Activated CD4-positive, alpha-beta T cell treated with anti-CD3 and anti-CD28 coated beads, Interleukin-2, amount 50 U/mL, for 4 hours (primary cell): ENCODE measurements at places on chromosomes 3 and 15.

DNA sequence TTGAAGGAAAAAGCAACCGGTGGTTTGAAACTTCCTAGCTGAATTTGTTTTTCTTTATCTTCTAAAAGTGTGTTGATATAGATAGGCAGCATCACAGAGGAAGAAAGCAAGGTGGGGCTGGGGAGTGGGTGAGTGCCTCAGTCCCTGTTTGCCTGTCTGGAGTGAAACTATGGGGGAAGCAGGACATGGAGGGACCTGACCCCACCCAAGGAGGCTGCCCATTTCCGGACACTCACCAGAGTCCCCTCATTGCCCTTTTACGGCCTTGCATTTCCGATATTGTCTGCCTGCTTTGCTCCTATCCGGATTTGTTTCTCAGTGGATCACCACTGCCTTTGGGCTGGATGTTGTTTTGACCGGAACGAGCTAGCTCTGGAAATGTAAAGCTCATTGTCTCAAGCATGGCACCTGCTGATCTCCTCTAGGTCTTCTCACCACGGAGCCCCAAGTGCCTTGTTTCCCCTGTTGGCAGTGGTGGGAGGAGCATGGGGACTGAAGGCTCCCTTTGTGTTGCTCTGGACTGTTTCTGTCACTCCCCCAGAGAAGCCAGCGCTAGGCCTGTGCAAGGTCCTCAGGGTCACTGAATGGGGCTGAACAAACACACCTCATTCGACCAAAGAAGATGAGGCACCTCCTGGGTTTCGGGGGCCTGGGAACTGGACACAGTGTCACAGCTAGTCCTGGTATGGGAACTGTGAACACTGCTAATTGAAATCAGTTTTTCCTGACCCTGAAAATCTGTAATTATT lies 7.0 kb downstream of the CLDN11 start:
- DNase-seq = no peak

- no peak for DNase-seq
Measured at GRCh38 chr3:76171647-76172046, 386.3 kb upstream of the ZNF717 start.

DNA sequence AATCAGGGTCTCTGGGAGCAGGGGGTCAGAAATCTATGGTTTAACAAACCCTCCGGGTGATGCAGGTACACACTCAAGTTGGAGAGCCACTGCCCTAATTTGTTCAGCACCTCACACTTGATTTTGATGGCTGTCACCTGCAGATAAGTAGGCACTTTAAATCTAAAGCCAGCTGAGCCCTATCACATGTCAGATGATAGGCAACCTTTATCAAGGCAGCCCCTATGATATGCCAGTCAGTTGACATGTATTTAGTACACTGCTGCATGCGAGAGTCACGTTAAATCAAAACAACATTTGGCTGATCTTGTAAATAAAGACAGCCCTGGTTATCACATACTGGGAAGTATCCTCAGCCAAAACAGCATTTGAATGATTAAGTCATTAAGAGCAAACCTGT lies 104.4 kb upstream of the MCTP2 start:
- no peak for DNase-seq

GRCh38 chr3:125115640-125116039 lies 59.8 kb upstream of the HEG1 start:
- DNase-seq = no peak

GRCh38 chr15:78737187-78737820 lies 74.0 kb downstream of the ADAMTS7 start:
- DNase-seq = no peak

GRCh38 chr3:19030522-19030839 lies 117.8 kb upstream of the KCNH8 start:
- DNase-seq = no peak

GRCh38 chr3:85652360-85652759 lies 693.6 kb downstream of the CADM2 start:
- no peak for DNase-seq

GRCh38 chr3:14430706-14431451 lies 28.5 kb downstream of the SLC6A6 start:
- no peak for DNase-seq

DNA sequence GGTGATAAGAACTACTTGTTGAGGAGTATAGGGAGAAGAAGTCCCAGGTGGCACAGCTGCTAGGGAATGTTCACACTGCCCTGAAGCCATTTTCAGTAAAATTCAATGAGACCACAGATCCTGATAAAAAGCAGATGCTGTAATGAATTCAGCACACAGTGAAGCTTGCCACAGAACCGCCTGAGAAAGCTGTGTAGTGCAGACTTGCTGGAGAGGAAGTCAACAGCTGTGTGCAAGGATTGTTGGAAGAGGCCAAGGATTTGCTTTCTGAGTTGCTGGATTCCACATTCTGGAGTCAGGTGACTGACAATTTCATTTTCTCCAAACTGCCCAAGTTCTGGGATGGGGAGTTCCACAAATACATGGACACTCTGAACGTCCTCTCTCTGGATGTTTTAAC lies 70.9 kb downstream of the ANP32A start:
- DNase-seq = no peak

GRCh38 chr15:52139599-52140462 lies 27.3 kb upstream of the BCL2L10 start:
- DNase-seq = peak; percentile 58

- no peak for DNase-seq
Measured at GRCh38 chr3:128315313-128315712, 151.4 kb downstream of the DNAJB8 start.

DNA sequence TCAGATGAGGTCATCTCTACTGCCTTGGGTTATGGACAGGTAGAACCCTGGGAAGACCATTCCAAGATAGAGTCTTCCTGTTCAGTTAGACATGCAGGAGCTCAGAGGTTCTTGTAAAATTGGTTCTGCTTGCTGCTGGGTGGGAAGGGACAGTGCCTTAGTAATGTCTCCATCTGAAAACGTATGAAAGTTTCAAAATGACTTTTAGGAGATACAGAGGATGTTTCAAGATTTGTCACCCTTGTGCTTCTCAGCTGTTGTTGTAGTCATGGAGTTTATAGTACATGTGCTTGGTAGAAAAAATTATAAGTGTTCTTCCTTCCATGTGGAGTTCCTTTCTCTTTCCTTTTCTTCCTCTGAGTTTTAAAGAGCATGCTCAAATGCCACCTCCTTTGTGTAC lies 885.2 kb upstream of the CFAP20DC start:
- no peak for DNase-seq

DNA sequence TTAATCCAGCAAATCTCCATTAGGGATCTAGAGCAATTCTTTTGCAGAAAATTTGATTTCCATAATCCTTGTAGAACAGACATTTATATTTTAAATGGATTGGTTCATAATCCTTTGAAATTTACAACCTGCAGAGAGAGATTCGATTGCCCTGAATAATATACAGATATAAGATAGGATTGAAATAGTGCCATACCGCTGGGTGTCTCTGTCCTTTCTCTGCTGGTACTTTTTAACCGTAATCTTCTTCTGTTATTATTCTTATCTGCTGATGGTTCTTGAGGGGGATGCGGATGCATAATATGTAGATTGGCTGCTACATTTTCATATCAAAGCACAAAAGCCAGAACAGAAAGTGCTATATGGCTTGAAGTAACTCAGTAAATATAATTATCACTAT lies 182.2 kb downstream of the CFAP20DC start:
- no peak for DNase-seq

DNA sequence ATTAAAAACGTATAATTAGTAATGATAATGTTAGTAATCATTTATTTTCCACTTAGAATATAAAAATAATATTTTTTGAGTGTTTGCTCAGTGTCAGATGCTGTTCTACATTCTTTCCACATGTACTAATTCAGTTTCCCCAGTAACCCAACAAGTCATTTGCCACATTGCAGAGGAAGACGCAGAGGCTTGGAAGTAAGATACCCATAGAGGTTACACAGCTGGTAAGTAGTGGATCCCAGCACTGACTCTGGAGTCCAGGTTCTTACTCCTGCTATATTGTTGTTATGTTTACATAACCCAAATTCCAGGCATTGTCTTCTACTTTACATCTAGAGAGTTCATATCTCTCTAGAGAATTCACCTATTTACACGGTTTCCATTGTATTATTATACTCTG lies 48.2 kb upstream of the MYO5C start:
- no peak for DNase-seq

- peak; percentile 28 for DNase-seq
Measured at GRCh38 chr15:75732809-75733451, 20.3 kb upstream of the CSPG4 start.

DNA sequence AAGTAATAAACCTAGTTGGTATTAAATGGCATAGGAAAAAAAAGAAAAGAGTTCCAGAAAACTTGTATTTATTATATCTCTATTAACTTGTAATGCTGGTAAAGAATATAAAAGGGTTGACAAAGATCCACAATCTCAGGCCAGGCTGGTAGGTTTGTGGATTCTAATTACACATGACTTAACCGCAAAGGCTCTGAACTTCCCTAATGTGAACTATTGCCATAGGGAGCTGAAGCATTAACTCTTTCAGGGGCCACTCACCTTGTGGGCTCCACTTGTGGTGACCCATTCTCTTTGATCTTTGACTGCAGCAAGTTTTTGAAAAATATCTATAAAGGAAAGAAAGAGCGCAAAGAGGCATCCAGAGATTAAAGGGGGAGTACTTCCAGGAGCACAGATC lies 58.5 kb downstream of the NEK10 start:
- no peak for DNase-seq

- no peak for DNase-seq
Measured at GRCh38 chr3:31696009-31696297, 163.2 kb downstream of the STT3B start.

- DNase-seq = no peak
Measured at GRCh38 chr15:76168237-76168984, 108.6 kb downstream of the TMEM266 start.

DNA sequence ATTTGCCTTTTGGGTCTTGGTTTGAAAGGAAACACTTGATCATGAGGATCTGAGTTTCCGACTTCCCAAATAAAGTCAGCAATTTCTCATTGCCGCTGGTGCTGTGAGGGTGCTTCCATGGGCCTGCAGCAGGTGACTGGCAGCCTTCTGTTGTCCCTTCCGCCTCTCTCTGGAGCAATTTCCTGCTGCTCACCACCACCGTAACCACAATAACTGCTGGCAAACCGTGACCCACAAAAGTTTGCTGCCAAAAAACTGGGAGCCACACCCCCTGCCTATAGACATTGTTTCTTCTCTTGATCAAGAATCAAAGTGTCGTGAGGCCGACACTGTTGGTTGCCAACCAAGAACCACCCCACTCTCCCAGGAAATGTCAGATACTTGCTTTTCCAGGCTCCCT lies 164.0 kb downstream of the NR2F2 start:
- DNase-seq = no peak

DNA sequence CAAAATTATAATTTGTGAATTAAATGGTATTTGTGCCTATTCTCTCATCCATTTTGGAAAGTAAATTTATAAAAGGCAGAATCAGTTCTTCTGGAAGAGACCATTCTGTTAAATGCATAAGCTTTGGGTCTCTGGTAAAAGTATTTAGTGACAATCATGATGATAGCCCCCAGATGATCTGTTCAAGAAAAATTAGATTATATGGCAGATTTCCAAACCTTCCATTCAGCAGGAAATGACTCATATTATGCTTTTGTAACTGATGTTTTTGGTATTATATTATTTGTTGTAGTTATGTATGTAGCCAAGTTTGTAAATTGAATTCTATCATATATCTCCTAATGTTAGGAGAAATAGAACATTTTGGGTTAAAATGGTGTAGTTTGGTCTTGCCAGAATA lies 340.8 kb upstream of the DPH6 start:
- DNase-seq = no peak

DNA sequence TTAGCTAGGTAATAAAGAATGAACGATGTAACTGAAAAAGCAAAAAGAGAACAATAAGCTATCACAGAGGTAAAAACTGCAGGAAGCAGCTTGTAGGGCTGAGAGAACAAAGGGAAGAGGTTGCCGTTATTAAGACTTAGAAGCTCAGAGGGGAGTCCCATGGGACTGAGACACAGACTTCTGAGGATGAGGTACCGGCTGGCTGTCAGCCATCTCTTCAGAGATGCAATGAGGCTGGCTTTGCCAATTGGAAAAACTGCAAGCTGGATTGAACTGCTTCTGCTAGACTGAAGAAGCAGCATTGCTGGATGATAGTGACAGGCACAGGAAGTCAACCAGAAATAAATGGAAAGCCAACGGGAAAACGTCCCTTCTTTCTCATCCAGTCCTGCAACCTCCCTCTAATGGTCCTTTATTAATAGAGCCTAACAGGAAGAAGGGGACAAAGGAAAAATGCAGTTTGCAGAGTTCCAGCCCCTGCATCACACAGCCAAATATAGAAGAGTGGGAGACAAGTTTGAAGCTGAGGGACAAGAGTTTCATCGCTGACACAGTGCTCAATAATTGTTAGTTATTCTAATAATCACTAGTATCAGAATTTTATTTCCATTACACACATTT lies 21.1 kb upstream of the KLHL6 start:
- DNase-seq = no peak
